Colonic mucosa (tissue), 4 donors: ENCODE measurements at places on chromosomes 5 and 9.

DNA sequence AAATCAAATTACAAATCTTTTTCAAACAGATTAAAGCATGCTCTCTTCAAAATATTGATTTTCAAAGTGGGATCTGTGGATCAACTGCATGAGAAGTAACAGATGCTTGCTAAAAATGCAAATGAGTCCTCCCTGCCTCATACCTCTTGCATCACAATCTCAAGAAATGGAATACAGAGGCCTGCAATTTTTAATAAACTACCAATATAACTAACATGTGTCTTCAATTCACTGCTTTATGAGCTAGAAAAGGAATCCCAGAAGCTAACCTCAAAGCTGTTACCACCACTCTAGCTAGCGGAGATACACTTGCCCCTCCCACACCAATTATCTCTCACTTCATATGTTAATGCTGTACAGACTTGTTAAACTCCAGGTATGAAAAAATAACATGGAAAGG, 9.6 kb downstream of the OR13C5 start:
- DNase-seq, result no peak

- no peak for DNase-seq
Measured at GRCh38 chr5:74765929-74766328, 988 bp downstream of the GFM2 start.

GRCh38 chr5:175712681-175713085, 54.8 kb downstream of the HRH2 start:
- no peak for DNase-seq

- peak; percentile 57 for DNase-seq
Measured at GRCh38 chr5:173618927-173619519, 2.6 kb upstream of the BOD1 start.

DNA sequence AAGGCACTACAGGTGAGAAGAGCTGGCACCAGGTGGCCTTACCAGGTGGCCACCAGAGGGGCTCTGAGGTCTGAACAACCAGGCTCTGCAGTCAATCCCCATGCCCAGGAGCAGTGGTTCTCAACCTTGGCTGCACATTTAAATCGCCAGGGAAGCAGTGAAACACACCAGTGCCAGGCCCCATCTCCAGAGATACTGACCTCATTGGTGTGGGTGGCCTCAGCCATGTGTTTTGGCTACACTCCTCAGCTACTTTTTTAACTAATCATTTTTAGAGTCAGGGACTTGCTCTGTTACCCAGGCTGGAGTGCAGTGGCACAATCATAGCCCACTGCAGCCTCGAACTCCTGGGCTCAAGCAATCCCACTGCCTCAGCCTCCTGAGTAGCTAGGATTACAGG, 56.0 kb downstream of the GABBR2 start:
- no peak for DNase-seq

- DNase-seq, result no peak
Measured at GRCh38 chr9:61673247-61673646, 483.4 kb downstream of the SPATA31A7 start.

- DNase-seq, result no peak
Measured at GRCh38 chr9:70228118-70228517, 30.7 kb upstream of the SMC5 start.

- DNase-seq, result no peak
Measured at GRCh38 chr5:142540922-142541422, 144.9 kb downstream of the FGF1 start.

DNA sequence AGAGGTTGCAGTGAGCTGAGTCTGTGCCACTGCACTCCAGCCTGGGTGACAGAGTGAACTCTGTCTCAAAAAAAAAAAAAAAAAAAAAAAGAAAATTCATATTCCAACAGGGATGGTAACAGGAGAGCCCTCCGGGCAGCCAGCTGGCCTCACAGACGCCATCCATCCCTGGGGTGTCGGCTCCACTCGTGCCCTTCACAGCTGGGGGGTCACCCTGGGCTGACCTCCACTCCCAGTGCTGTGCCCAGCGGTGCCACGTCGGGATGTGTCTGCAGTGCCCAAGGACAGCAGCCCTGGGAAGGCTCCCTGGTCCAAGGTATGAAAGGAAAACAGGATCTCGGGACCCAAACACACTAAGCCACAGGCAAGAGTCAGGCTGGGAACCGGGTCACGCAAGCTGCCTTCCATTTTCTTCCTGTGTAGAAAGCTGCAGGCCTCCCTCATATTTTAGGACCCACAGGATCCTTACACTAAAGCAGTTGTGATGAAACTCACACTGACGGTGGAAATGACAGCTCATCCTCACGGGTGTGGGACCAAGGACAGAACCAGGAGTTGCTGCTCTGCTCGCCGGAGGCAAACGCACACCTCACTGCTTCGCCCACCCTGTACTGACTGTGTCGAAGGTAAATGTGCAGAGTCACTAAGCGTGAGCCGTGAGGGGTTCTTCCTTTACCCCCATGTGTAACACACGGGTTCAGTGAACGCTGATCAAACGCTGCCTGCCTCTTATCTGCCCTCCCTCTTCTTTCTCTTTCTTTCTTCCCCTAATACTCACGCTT, 5.3 kb downstream of the SLC12A7 start:
- DNase-seq, result no peak

DNA sequence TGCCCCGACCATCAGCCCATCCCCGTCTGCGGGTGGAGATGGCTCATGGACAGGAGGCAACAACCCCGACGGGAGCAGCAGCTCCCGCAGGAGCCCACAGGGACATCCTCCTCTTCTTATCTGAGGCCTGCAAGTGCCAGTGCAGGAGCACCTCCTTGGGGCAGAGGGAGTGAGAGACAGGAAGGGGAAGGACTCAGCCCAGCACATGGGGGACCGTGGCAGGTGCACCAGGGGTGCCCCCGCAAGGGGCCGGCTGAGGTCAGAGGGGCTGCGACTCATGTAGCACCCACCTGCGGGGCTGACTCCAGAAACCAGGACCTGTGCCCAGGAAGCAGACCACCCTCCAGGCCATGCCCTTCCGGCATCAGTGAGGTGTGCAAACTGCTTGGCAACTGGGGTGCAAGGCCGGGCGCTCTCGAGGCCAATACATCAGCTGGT, 259.8 kb upstream of the ADAMTS16 start:
- DNase-seq, result no peak

GRCh38 chr9:105257809-105258208, 13.4 kb downstream of the SLC44A1 start:
- no peak for DNase-seq

GRCh38 chr9:133761641-133762248, 23.6 kb upstream of the SARDH start:
- no peak for DNase-seq

- DNase-seq, result no peak
Measured at GRCh38 chr5:128750155-128750554, 212.1 kb upstream of the FBN2 start.

DNA sequence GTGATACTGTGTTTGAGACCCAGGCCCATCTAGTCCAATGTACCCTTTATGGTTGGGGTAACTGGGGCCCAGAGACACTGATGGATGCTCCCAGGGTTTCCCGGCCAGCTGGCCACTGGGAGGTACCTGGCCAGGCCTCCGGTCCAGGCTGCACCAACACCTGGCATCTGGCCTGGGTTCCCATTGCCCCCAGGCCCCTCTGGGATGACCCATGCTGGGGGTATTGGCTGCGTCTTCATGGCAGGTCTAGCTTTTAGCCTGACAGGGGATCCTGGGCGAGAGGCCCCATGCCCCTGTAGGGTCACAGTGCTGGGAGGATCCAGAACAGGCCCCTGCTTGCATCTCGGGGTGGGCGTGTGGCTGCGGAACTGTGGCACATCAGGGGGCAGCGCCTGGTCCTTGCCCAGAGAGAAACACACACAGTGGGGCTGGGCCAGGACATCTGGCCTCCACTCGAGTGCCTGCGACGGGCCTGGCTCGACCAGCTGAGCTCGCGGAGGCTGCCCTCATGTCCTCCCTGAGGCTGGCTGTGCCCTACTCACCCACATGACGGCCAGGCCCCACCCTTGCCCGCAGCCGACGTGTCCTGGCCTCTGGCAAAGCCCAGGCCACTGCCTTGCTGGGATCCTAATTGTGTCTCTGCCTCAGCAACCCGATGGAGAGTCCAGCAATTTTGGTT, 21.5 kb upstream of the COL5A1 start:
- DNase-seq, result no peak

- DNase-seq, result no peak
Measured at GRCh38 chr9:112188884-112189283, 13.8 kb upstream of the SUSD1 start.

DNA sequence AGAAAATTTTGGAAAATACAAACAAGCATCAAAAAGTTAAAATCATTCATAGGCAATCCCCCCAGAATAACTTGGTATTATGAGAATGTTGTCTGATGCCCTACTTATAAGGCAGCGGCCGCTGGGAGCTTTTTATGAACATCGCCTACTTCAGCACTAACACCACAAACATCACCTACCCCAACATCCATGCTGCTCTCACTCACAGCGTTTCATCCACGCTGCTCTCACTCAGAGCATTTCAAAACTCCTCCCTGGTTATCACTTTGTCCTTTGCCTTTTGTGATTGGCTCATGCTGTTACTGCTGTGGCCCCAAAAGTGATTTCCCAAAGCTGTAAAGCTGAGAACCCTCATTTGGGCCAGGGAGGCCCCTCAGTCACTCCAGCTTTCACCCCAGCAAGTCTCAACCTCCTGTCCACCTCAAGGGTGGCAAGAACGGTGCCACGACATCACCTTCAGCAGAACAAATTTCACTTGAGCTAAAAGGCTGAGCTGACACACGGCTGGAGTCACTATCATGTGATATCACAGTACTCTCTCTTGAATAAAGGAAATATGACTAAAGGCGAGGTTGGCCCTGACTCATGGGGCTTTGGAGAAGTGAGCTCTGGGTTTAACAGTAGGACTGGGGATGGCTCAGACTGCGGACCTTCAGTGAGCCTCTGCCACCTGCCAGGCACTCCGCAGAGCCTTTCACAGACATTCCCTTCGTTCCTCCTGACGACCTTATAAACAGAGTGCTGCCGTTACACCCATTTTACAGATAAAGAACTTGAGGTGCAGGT, 25.2 kb downstream of the SHC3 start:
- no peak for DNase-seq
